Stimulated activated CD4-positive, alpha-beta T cell treated with anti-CD3 and anti-CD28 coated beads, Interleukin-1b, Interleukin-23, amount 100 ng/mL, for 1 hour (primary cell): ENCODE measurements at places on chromosomes 11 and 22.

DNA sequence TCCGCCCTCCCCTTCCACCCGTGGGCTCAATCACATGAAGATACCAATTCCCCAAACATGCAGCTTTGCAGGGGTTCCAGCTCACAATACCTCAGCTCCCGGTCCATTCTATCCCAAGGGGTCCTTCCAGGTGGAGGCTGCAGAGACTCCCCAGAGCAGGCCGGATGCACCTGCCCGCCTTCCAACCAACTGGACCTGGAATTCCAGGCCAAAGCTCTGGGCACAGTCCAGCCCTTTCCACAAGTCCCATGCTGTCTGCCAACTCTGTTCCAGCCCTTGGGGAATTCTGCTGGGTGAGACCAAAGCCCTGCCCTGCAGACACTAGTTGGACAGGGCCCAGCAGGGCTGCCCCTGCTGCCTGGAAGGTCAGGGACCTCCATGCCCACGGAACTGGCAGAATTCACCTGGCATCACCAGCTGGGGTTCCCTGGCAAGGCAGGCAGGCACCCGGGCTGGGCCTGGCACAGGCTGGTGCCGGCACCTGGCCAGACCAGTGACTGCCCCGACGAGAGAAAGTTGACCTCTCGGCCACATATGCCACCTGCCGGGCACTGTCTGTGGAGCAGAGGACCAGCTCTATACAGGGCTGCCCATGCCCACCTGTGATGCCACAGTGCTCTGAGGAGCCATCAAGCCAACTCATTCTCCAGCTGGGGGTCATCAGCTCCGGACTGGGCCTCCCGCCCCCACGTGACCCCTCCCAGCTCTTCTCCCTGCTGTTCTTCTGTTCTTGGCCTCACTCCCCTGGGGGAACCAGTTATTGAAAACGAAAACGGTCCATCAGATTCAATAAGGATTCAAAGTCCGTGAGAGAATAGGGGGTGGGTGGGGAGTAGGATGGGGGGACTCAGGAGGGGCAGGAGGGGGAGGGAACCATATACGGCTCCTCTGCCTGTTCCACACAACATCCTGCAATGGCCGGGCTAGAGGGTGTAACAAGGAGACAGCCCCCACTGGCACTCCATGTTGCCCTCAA is 4.7 kb downstream of the SYT7 start:
- DNase-seq: no peak

DNA sequence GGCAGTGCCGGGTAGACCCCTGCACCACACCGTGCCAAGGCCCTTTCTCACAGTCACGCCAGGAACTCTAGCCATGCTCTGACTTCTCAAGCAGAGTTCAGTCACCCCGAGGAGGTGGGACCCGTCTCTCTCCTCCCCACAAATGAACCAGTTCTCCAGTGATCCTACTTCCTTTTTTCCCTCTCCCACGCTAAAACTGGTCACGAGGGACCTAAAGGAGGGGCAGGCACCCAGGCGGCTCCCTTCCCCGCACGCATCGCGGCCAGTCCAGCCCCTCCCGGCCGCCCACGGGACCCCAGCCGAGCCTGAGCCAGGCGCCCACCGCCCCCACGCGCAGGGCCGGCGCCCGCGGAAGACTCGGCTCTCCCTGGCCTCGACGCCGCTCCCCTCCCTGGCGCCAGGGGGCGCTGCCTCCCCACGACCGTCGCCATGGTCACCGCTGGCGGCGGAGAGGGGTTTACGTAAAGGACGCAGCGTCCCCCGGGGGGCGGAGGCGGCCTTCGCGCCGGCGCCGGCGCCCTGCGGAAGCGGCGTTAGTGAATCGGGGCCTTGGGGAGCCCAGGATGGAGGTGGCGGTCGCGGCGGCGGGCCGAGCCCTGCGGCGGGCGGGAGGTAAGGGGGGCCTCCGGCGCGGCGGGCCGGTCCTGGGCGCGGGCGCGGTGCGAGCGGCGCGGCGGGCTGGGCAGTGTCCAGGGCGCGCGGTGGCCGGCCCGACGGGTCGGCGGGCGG is at the start of gene DAGLA:
DAGLA (plus strand) TSS at position 499 of the 729 bp plus-strand sequence. CDS start 39,765 bp downstream, outside the sequence.
- DNase-seq: peak; percentile 61

- DNase-seq: no peak
Measured at GRCh38 chr11:115085461-115086210, 407.3 kb downstream of the NXPE2 start.

- DNase-seq: no peak
Measured at GRCh38 chr11:62438641-62439040, 19.8 kb downstream of the SCGB1A1 start.

DNA sequence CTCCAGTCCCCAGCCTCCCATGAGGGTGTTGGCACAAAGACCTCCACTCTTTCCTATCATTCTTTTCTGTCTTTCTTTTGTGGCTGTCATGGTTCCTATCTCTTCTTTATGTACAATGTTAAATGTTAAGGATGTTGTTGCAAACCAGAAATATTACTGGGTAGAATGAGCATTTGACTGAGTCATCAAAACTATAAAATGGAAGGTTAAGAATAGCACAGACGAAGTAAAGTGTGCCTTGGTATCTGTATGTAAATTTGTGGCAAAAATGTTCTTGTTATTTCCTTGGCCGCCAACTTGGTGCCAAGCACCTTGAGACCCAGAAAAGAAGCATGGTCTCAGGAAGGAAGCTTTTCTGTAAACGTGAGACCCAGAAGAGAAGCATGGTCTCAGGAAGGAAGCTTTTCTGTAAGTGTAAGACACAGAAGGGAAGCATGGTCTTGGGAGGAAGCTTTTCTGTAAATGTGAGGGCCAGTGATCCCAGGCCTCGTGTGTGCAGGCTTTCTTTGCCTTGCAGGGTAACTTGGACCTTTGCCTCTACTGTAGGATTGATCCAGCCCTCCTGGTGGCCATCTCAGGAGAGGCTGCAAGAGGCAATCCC is 6.7 kb upstream of the PKP3 start:
- no peak for DNase-seq

DNA sequence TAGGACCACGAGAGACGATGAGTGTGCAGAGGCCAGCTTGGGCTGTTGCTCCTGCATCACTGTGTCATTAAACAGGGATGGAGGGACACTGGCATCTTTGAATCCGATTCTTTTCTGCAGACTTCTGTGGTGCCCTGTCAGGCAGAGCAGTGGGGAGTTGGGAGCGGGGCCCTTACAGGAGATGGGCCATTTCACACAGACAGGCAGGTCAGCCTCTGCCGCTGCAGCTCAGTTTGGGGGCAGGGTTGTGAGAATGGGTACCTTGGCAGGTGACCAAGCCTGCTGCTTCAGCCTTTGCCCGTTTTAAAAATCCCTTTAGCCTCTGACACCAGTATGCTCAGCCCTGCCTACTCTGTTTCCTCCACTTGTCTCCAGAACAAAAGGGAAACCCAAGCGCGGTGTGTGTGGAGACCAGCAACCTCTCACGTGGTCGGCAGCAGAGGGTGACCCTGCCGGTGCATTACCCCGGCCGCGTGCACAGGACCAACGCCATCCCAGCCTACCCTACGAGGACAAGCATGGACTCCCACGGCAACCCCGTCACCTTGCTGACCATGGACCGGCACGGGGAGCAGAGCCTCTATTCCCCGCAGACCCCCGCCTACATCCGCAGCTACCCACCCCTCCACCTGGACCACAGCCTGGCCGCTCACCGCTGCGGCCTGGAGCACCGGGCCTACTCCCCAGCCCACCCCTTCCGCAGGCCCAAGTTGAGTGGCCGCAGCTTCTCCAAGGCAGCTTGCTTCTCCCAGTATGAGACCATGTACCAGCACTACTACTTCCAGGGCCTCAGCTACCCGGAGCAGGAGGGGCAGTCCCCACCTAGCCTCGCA is 12.6 kb downstream of the C22orf31 start:
- DNase-seq: no peak

DNA sequence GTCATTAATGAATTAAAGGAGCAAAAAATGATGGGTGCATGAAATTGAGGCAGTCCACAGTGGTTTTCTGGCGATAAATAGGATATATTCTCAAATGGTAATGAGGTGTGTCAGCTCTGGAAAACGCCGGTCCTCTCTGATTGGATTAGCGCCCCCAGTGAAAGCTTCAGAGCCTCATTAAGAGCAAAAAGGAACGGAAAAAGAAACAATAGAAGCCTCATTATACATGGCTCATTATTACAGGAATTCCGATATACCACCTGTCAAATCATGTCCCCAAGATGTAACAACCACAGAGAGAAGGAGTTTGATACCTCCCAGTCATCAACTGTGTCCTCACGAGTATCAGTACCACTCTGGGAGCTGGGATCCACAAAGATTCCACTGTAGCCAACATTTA is 175.7 kb upstream of the PITPNB start:
- DNase-seq: no peak

DNA sequence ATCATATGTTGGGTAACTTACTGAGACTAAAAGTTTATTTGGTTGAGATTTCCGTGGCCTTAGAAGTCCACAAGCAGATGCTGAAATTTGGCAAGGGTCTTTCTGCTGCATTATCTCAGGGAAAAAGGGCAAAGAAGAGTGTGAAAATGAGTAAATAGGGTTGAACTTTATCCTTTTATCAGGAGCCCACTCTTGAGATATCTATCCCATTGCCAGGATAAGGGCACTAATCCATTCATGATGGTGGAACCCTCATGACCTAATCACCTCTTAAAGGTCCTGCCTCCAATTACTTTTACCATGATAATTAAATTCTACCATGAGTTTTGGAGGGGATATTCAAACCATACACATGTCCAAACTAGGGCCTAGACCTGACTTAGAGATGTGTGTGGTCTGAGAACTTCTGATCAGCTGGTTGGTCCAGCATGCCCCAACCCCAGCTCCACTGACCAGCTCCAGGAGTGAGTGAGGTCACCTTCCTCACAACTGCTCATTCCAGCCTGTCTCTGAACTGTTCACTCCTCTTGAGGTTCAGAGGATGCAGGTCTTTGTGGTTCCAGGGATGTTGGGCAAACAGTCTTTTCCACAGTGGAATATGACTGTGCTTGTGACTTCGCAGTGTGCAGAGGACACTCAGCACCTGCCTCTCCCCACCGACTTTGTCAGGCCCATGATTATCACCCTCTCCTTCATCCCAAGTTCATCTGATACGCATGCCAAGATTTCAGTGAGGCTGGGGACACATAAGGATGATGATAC is 130.1 kb upstream of the TOP3B start:
- DNase-seq: no peak

- DNase-seq: no peak
Measured at GRCh38 chr22:31623592-31624304, 38.3 kb downstream of the PISD start.

DNA sequence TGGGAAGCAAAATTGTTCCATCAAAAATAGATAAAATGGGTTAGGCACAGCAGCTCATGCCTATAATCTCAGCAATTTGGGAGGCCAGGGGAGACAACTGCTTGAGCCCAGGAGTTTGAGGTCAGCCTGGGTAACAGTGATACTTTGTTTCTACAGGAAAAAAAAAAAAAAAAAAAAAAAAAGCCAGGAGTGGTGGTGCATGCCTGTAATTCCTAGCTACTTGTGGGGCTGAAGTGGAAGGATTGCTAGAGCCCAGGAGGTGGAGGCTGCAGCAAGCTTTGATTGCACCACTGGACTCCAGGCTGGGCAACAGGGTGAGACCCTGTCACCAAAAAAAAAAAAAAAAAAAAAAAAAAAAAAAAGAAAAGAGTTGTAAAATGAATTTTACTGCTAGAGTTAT is 49.6 kb downstream of the KIF18A start:
- DNase-seq: no peak

DNA sequence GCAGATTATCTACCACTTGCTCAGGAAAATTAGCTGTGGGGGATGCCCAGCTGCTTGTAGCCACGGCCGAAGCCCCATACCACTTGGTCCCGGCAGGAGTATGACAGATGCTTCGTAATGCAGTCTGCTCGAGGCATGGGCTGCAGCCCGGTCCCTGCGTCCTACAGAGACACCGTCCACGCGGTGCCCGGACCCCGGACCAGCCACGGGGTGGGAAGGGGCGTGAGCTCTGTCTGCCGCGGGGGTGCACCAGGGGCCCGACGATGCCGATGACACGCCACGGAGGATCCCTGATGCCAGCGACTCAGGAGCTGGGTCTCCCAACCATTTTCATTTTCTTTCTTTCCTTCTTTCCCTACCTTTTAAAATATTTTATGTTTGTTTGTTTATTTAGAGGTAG is 30.0 kb downstream of the SLC25A17 start:
- no peak for DNase-seq

GRCh38 chr11:11786771-11787170 is 55.0 kb upstream of the USP47 start:
- no peak for DNase-seq

DNA sequence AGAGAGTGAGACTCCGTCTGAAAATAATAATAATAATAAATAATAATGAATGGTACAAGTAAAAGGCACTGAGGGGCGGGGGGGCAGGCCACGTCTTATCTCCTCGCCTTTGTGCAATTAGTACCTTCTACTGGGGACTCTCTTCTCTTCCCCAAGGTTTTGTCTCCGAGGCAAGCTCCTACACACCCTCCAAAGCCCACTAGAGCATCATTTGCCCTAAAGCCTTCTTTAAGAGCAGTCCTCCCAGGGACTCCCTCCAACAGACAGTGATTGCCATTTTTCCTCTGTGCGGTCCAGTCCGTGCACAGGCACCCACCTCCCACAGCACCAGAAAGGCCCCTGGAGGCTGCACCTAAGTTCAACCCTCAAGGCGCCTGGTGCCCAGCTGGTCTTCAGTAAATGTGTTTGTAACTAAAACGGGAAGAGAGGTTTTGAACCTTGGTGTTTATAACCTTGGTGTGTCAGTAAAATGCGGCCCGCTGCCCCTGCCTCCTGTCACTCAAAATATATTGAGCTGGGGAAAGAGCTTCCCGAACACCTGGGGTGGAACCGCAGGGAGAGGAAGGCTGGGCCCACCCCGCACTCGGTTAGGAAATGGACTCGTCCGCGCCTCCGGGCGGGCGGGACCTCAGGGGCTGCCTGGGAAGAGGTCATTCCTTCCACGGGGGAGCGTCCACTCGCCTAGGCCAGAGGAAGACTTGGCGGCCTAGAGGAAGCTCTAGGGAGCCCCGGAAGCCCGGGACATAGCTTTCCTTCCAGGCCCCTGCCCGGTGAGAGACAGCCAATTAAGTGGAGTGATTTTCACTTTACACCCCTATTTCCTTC is 4.7 kb upstream of the KDELR3 start:
- no peak for DNase-seq

GRCh38 chr11:62757846-62758788 is 3.3 kb upstream of the POLR2G start:
- DNase-seq: no peak

- DNase-seq: no peak
Measured at GRCh38 chr11:75371949-75372876, 20.8 kb upstream of the ARRB1 start.

- DNase-seq: no peak
Measured at GRCh38 chr11:88553204-88553603, 215.7 kb upstream of the CTSC start.

- DNase-seq: no peak
Measured at GRCh38 chr11:31645747-31646146, 136.2 kb downstream of the ELP4 start.
